ENCODE measurements at places on chromosomes 7 and 10.

GRCh38 chr7:18721429-18721828 is 225.9 kb downstream of the HDAC9 start:
- no peak for DNase-seq

DNA sequence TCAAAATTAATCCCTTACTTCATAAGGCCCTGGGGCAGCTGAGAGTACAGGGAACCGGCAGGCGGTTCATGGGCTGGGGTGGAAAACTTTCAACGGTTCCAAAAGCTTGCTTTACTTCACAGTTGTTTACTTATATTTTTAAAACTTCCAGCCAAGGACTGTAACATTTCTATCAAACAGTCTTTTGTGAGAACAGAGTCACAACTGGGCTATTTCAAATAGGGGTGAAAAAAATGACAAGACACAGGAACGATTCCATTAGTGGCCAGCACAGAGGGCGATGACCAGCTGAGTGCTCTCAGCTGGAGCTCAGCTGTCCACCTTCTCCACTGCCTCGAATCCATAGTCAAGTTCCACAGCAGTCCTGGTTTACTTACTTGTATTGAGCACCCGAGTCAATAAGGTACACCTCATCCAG is 48.2 kb downstream of the XPNPEP1 start:
- no peak for DNase-seq

- DNase-seq: peak; percentile 47
These were observed 73.8 kb upstream of the EFCAB10 start for GRCh38 chr7:105655067-105655466.

DNA sequence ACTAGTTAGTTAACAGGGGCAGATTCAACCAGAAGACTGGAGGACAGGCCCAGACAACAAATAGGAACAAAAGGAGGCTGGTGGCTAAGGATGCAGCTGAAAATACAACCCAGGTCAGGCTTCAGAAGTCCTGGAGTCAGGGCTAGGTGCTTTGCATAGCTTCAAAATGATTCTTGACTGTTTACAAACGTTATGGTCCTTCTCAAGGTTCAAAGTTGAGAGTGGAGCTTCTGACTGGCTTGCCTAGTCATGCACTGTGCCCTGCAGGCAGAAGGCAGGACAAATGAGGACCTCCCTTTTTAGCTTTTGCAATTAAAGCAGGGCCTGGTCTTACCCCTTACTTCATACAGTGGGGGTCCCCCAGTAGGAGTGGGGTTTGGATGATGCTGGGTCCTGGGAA is 4.4 kb upstream of the CDH23 start:
- DNase-seq: no peak

DNA sequence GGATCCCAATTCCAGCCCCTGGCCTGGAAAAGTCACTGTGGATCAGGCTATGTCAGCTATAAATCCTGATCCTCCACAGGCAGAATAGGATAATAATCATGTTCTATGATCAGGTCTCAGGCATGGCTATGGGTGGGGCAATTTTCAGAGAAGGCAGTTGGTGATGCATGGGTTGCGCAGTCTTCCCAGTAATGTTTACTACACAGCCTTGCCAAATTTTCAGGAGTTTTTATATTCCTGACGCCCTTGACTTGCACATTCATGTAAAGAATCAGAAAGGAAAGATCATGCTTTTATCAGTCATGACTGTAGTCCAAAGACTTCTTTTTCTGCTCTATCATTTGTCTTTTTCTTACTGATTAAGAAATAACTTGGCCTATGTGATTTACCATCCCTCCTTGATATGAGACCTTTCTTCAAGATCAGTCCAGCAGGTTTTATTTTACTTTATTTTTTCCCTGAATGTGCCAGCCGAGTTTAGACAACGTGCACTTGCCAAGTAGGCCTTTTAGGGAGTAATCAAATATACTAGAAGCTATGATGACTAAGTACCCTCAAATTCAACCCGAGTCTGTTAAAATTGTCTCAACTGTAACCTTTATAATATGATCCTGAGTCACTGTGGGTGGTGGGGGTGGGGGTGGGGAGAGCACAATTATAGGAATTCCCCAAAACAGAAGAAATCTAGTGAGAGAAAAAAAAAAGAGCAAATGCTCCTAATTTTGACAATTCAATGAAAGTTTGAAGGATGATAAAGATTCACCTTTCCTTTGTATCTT is 31.9 kb downstream of the ARL4A start:
- peak; percentile 86 for DNase-seq

DNA sequence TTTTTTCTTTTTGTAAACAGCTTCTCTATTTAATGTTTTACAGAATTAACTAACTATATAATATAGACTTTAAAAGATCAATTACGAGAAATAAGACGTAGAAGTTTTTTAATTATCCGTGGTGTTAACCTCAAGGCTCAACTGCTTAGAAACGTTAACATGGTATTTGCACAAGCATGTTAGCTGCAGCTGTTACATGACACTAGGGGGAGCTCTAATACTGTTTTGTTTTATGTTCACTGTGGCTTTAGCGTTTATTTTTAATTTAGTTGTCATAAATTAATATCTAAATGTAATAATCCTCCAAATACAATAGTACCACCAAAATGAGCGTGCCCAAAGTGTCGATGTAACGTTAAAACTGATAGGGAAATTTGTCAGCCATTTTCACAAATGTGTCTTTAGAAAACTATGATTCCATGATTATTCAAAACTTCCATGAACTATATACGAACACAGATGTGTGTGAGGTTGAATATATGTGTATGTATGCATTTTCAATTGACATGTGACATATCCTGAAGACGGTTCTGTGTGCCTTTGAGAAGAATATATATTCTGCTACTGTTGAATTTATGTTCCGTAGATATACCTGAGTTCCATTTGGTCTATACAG is 828.8 kb upstream of the MBL2 start:
- peak; percentile 59 for DNase-seq

- DNase-seq: peak; percentile 69
These were observed 108.0 kb downstream of the WDFY4 start for GRCh38 chr10:48792687-48793096.

DNA sequence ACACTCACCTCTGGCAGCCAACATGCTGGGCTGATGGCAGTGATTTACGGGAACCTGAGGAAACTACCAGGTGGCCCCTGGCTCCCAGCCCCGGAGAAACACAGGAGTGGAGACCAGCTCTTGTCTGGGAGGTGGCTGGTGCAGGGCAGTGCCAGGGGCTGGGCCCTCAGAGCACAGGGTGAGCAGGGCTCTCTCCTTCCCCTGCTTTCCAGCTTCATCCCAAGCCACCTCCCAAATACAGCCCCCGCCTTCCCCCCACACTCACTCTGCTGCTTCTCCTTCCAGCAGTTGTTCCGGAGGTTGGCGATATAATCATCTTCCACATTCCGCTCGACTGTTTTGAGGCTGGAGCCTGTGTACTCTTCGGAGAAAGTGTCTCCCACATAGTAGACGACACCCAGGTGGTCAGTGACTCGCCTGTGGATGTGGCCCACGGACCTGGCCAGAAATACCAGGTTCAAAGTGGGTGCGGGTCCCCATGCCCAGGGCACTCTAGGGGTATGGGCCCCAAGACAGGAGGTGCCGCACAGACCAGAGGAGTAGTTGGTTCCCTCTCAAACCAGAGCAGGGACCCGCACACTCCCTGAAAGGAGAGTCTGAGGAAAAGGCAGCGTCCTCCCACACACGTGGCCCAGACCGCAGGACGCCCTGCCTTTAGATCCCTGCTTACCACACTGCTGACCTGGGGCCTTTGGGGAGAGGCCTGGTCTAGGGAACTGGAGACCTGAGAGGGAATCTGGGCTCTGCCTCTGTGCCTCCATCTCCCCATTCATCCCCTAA is 18.3 kb downstream of the DNAJB12 start:
- no peak for DNase-seq

DNA sequence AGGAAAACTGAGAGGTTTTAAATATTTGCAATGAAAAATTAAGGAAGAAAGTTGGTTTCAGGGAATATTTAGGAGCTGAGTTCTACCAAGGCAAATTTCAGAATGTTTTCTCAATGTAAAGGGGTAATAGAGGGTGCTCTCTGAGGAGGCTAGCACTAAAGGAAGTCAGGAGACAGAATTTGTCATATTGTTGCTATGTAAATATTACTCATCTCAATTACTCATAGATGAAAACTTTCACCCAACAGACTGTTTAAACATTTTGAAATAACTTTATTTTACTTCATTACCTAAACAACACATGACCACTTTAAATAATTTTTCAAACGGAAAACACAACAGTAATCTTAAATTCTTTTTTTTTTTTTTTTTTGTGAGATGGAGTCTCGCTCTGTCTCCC is 274.8 kb upstream of the NRG3 start:
- peak; percentile 83 for DNase-seq

GRCh38 chr10:77175631-77176222 is 461.9 kb downstream of the KCNMA1 start:
- no peak for DNase-seq

DNA sequence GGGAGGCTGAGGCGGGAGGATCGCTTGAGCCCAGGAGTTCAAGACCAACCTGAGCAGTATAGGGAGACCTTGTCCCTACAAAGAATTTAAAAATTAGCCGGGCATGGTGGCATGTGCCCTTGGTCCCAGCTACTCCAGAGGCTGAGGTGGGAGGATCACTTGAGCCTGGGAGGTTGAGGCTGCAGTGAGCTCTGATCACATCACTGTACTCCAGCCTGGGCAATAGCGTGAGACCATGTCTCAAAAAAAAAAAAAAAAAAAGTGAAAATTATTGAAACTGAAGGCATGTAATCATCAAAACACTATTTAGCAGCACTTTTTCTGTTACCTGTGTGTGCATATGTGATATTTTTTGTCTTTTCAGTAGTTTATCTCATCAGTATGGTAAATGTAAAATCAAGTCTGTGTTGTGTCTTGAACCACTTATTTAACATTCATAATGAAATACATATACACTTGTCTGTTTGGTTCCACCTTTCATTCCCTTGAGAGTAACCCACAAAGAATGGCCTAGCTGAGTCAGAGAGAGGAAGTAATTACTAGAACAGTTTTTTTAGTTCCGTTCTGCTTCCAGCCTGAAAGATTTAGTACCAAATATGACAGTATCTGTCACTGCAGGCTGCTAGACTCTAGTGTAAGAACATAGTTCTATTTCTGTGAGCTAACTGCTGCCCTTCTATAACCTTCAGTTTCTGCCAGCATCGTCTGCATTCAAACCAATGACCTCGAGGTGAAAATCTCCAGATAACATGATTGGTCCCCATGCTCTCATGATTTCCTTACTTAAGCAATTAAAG is 68.6 kb downstream of the MMRN2 start:
- DNase-seq: peak; percentile 61

GRCh38 chr7:132536654-132537395 is 39.4 kb downstream of the PLXNA4 start:
- no peak for DNase-seq

GRCh38 chr10:50520115-50520514 is 103.6 kb downstream of the SGMS1 start:
- DNase-seq: no peak

- no peak for DNase-seq
These were observed 7.7 kb upstream of the TMEM120A start for GRCh38 chr7:76002139-76002538.

DNA sequence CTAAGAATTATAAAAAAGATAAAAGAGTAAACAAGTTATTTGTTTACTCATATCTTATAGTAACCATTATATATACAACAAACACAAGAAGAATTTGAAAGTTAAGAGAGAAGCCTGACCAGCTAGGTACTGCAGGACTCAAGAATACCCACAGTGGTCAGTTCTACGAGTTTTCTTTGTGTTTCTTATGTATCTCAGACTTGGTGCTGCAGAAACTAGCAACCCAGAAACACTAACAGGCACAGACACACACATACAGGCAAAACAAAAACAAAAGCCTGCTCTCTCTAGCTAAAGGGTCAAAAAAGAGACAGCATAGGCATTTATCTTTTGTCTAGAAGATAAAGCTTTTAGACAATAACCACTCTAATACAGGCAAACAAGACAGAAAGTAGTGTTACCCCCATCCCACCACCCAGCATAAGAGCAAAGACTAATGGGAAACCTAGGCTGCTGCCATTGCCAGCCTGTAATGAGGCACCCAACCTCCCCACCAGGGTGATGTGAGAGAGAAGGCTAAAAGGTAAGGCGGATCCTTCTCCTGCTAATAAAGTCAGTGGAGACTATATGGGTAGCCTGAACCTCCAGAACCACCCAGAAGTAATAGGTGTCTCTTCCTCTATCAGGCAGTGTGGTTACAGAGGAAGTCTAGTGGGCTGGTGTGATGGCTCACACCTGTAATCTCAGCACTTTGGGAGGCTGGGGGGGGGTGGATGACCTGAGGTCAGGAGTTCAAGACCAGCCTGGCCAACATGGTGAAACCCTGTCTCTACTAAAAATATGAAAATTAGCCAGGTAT is 113.9 kb downstream of the DNAJC1 start:
- DNase-seq: no peak

DNA sequence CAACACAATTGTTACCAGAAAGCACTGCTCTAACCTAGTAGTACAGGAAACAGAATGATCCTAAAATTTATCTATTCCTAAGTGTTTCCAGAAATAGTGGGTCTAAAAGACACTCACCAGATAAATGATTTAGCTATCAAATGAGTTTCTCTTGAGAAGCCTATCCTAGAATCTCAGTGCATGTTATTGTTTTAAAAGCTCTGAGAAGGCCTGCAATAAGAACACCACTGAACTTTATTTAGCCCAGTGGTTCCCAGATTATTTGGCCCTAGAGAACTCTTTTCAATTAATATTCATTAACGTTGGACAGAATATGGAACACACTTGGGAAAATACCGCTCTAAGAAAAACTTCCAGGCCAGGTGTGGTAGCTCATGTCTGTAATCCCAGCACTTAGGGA is 220.1 kb upstream of the GHITM start:
- no peak for DNase-seq

DNA sequence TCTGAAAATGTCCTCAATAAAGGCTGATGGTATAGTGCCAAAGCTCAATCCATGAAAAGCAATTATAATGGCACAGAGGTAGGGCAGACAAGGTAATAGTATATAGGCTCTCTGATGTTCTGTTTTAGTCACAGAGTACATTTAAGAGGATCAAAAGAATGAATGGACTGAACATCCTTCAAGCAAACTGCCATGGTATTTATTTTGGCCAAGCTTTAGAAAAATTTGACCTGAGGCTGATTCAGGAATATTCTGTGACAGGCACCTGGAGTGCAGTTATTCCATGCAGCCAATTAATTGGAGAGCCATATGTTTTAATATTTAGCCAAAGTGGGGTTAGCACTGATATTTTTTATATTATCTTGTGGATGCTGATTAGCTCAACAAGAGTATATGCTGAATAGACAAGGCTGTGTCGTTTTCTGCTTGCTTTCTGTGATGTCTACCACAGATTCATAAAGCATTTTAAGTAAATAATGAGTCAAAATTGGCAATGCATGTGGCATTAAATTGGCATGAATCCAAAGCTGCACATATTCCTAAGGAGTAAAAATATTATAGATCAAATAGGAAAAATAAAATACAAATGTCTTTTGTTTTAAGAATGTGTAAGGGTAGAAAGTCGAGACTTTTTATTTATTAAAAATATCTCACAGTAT is 177.4 kb downstream of the PCLO start:
- peak; percentile 7 for DNase-seq

- no peak for DNase-seq
These were observed 7.1 kb downstream of the ERV3-1 start for GRCh38 chr7:64999165-65000004.

- no peak for DNase-seq
These were observed 315.2 kb upstream of the ZNF32 start for GRCh38 chr10:43963793-43964425.

- peak; percentile 17 for DNase-seq
These were observed 103.4 kb downstream of the FAM204A start for GRCh38 chr10:118238573-118239235.

Measured in renal cortical epithelial cell (primary cell).